ENCODE measurements at places on chromosomes 2 and 18.

DNA sequence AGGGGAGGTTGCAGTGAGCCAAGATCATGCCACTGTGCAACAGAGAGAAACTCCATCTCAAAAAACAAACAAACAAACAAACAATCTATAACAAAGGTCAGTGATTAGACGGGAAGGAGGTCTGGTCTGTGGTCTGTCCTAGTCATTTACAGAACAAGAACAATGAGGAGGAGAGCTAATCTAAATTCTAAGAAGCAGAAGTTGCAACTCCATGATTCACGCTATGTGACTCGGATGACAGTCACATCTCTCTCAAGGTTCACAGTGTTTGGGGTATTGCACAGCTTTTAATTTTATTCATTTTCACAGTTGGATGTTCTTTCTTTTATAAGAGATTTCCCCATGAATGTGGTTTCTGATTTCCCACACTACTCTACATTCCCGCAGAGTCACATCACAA lies 218.7 kb upstream of the PIEZO2 start:
- no peak for DNase-seq

GRCh38 chr2:205730701-205731582 lies 48.6 kb downstream of the NRP2 start:
- no peak for DNase-seq

DNA sequence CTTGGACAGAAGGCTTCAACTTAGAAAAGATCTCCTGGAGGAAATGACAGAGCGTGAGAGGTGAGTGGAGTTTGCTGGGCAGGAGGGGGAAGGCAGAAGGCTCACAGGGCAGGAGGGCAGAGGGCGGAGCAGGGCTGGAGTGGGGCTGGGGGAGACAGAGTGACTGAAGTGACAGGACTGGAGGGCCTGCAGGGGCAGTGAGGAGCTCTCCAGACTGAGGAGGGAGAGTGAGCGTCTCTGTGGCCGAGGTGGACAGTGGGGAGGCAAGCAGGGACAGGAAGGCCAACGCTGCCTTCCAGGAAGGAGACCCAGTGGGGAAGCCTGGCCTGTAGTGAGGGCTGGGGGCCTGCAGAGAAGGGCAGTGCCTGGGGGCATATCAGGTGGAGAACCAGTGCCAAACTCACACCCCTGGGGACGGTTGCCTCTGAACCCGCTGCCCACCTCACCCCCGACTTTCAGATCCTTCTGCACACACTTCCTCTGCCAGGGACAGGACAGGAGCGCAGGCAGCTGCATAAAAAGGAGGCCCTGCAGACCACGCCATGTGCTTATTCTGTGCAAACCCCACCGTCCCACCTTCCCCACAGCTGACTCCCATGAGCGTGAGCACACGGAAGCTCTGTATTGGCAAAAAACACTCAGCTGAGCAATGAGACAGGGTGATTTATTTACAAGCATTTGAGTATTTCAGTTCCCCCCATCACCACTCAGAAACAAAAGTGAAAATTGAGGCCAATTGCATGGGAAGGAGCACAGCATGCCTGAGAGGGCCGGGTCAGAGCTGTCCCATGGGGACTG lies 244.3 kb downstream of the FAM210A start:
- no peak for DNase-seq

DNA sequence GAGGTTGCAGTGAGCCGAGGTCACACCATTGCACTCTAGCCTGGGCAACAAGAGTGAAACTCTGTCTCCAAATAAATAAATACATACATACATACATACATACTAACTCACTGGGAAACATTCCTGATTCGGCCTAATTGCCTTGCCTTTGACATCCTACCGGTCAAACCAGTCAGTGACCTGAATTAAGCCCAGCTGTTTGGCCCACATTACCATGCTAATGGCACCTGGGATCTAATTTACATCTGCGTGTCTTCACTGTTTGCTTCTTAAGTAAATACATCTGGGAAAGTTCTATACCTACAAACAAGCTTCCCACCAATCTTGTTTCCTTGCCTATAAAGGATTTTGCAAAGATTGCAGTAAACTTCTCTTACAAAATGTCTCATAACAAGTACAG lies 230.2 kb upstream of the ZC3H15 start:
- no peak for DNase-seq

GRCh38 chr2:176637486-176638166 lies 368.4 kb downstream of the MTX2 start:
- no peak for DNase-seq

DNA sequence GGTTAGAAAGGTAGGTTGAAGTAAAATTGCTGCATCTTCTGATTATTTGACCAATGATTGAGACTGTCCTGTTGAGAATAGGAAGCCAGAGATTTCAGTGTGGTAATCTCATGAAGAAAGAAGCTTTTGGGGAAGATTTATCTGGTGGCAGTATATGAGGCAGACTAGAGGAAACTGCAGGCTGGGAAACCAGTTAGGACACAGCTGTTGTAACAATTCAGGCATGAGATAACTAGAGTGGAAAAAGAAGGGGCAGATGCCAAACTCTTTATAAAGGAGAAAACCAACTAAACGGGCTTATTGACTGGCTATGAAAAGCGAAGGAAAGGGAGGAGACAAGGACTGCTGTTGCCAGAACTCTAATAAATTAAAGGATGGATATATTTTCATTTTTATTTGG lies 155.6 kb downstream of the TTC27 start:
- no peak for DNase-seq

All from stimulated activated CD8-positive, alpha-beta memory T cell treated with anti-CD3 and anti-CD28 coated beads, Interleukin-4, amount 100 ng/mL, for 1 hour (primary cell).